ENCODE measurements at places on chromosomes 16 and 17. TPM values are rescaled to one million over a fixed set of nuclear protein-coding genes. Genes with fewer than 3 reads are reported as not detected.
A peak's percentile ranks its signal among the peaks of the same experiment; 100 is the strongest.

DNA sequence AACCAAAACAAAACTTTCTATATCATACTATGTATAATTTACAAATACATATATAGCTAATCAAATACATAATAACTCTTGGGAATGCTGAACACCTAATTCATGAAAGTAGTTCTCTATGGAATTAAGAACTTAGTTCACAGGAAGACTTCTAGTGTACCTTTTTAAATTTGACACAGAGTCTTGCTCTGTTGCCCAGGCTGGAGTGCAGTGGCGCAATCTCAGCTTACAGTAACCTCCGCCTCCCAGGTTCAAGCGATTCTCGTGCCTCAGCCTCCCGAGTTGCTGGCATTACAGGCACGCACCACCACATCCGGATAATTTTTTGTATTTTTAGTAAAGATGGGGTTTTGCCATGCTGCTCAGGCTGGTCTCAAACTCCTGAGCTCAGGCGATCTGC, 24.7 kb downstream of the RFWD3 start:
- H3K4me3 ChIP-seq, result no peak overlapping the region
- no peaks in the 10 kb centered on the region for H3K27me3 ChIP-seq
- H3K4me1 ChIP-seq, result no peaks in the 10 kb centered on the region
- H3K27ac ChIP-seq, result no peak overlapping the region
- DNase-seq, result no peak

DNA sequence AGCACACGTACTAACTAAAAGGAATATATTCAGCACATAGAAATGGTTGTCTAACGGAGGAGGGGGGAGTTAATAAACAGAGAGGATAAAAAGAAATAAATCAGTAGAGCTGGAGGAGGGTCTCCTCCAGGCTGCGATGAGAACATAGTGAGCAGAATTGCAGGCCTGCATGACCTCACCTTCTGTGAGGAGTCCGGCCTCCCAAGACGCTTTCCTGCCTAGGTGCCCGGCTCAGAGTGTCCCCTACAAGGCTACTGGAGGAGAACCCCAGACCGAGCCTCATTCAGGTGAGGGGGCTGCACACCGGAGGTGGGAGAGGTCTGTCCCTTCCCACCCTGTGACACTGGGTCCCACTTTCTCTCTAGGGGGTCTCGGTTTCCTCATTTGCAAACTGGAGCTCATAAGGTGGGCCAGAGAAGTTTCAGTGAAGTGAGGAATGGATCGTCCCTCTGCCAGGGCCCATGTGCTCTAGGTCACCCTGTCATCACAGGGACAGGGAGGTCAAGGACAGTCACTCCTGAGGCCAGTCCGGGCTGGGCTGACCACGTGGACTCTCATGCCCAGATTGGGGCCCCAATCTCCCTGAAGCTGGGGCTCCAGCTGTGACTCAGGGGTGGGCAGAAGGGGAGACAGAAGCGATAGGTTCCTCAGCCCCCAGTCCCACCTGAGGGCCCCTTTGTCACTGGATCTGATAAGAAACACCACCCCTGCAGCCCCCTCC, 3.3 kb upstream of the HBM start:
- no peaks in the 10 kb centered on the region for H3K36me3 ChIP-seq
- peaks cover 4% of the 10 kb centered on the region for H3K4me1 ChIP-seq
- H3K27me3 ChIP-seq, result peaks cover 27% of the 10 kb centered on the region
- no peak overlapping the region for H3K4me3 ChIP-seq
- DNase-seq, result no peak
- no peak overlapping the region for H3K27ac ChIP-seq

- H3K4me3 ChIP-seq, result no peak overlapping the region
- peaks cover 11% of the 10 kb centered on the region for H3K36me3 ChIP-seq
- no peaks in the 10 kb centered on the region for H3K27me3 ChIP-seq
- DNase-seq, result no peak
- H3K4me1 ChIP-seq, result peaks cover 28% of the 10 kb centered on the region
Measured at GRCh38 chr17:82232876-82233785, 4.3 kb downstream of the SLC16A3 start.

DNA sequence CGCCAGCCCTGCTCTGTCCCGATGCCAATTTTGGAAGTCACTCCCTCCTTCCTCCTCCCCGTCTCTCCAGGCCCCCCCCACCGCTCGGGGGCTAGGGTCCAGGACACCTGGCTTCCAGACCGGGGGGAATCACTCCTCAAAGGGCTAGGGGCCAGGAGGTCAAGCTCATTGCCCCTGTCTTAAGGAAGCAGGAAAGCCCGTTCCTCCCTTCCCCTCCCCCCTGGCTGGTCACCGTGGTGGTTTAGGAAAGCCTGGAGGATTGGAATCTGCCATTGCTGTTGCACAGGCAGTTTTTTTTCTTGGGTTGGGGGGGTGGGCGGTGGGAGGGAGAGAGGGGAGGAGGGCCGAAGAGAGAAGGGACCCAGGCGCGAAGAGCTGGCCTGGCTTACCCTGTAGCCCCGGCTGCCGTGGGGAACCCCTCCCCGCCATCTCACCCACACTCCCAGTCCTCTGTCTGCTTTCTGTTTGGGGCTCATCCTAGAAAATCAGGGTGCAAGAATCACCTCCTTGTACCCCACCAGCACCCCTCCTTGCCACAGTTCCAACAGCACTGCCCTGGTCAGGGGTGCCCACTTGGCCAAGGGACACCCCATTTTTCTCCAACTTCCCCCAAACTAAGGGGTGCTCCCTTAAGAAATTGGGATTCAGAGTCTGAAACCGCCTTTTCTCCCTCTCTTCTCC, 2.9 kb upstream of the BCL6B start:
- peaks cover 19% of the 10 kb centered on the region for H3K36me3 ChIP-seq
- DNase-seq, result no peak
- peaks cover 79% of the 10 kb centered on the region for H3K4me1 ChIP-seq
- H3K27ac ChIP-seq, result peak overlapping the region; percentile 75

- H3K4me3 ChIP-seq, result no peak overlapping the region
- H3K27me3 ChIP-seq, result no peaks in the 10 kb centered on the region
- DNase-seq, result no peak
- H3K4me1 ChIP-seq, result peaks cover 4% of the 10 kb centered on the region
- no peaks in the 10 kb centered on the region for H3K36me3 ChIP-seq
Measured at GRCh38 chr16:28219282-28219681, 7.5 kb upstream of the XPO6 start.

- H3K4me3 ChIP-seq, result no peak overlapping the region
- DNase-seq, result no peak
- no peaks in the 10 kb centered on the region for H3K27me3 ChIP-seq
Measured at GRCh38 chr17:27489045-27489715, 32.9 kb downstream of the KSR1 start.

DNA sequence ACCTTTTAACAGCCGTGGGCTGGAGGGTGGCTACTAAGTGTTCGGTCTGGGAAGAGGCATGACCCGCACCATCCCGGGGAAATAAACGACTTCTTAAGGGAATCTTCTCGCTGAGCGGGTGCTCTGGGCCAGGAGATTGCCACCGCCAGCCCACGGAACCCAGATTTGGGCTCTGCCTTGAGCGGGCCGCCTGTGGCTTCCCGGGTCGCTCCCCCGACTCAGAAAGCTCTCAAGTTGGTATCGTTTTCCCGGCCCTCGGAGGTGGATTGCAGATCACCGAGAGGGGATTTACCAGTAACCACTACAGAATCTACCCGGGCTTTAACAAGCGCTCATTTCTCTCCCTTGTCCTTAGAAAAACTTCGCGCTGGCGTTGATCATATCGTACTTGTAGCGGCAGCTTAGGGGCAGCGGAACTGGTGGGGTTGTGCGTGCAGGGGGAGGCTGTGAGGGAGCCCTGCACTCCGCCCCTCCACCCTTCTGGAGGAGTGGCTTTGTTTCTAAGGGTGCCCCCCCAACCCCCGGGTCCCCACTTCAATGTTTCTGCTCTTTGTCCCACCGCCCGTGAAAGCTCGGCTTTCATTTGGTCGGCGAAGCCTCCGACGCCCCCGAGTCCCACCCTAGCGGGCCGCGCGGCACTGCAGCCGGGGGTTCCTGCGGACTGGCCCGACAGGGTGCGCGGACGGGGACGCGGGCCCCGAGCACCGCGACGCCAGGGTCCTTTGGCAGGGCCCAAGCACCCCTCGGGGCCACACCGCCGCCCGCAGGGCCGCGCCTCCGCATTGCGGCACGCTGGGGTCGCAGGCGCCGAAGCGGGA, 3.6 kb upstream of the CBX4 start:
- peak overlapping the region; percentile 22 for H3K4me3 ChIP-seq
- H3K36me3 ChIP-seq, result peaks cover 5% of the 10 kb centered on the region
- DNase-seq, result no peak
- H3K27ac ChIP-seq, result peak overlapping the region; percentile 50

DNA sequence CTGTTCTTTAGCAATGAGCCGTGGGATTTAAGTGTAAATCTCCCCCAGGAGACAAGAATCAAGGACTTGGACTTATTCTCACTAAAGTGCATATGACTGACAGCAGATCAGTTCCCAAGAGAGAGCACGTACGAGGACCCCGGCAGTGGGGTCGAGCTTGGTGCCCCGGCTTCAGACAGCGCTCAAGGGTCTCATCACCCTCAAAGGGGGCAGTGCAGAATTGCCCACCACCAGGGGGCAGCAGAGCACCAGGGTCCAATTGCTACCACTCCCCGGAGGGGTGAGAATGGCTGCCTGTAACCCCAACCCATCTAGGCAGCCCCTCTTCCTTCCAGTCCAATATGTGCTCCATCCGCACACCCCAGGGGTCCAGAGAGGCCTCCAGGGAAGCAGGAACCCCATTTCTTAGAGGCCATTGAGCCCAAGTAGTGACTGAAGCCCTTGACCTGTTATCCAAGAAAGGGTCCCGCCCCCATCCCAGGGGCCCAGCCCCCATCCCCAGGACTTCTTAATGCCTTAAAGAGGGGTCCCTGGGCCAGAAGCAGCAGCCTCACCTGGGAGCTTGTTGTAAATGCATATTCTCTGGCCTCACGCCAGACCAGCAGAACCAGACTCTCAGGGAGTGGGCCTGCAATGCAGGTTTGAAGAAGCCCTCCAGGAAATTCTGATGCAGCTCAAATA, 86.1 kb downstream of the ZDHHC7 start:
- no peak overlapping the region for H3K27ac ChIP-seq
- no peak overlapping the region for H3K4me3 ChIP-seq
- H3K27me3 ChIP-seq, result no peaks in the 10 kb centered on the region
- no peaks in the 10 kb centered on the region for H3K4me1 ChIP-seq
- peak; percentile 77 for DNase-seq

GRCh38 chr16:85759136-85759535, 8.2 kb upstream of the C16orf74 start:
- H3K27me3 ChIP-seq, result peaks cover 27% of the 10 kb centered on the region
- no peaks in the 10 kb centered on the region for H3K36me3 ChIP-seq
- peaks cover 11% of the 10 kb centered on the region for H3K4me1 ChIP-seq
- H3K27ac ChIP-seq, result no peak overlapping the region
- DNase-seq, result no peak

GRCh38 chr17:39916918-39917317, 1.5 kb downstream of the GSDMB start:
- H3K4me1 ChIP-seq, result peaks cover 52% of the 10 kb centered on the region
- H3K36me3 ChIP-seq, result peaks cover 76% of the 10 kb centered on the region
- no peak for DNase-seq
- no peak overlapping the region for H3K4me3 ChIP-seq
- no peaks in the 10 kb centered on the region for H3K27me3 ChIP-seq

GRCh38 chr17:60139438-60140285, 10.1 kb upstream of the CA4 start:
- peaks cover 1% of the 10 kb centered on the region for H3K36me3 ChIP-seq
- H3K27ac ChIP-seq, result no peak overlapping the region
- peaks cover 36% of the 10 kb centered on the region for H3K4me1 ChIP-seq
- peaks cover 73% of the 10 kb centered on the region for H3K27me3 ChIP-seq
- no peak overlapping the region for H3K4me3 ChIP-seq

- DNase-seq, result no peak
- H3K4me3 ChIP-seq, result no peak overlapping the region
- no peaks in the 10 kb centered on the region for H3K27me3 ChIP-seq
Measured at GRCh38 chr17:48903401-48903800, 4.8 kb upstream of the UBE2Z start.

DNA sequence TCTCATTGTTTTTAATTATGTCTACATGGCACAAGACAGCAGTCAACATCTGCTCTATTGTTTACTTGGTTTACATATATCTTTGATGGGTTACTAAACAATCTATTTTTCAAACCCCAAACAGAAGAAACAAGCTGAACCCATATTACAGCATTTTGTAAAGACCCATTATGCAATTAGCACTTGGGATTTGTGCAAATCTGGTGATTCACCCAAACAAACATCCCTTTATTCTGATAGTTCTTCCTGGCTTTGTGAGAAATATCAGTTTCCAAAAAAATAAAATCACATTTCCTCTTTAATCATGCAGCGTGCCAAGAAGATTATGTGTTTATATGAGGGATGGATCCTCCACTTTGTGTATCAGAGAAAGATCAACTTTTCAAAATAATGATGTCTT, 16.8 kb upstream of the RBFOX1 start:
- no peaks in the 10 kb centered on the region for H3K36me3 ChIP-seq
- no peak for DNase-seq
- no peak overlapping the region for H3K4me3 ChIP-seq

- H3K4me3 ChIP-seq, result no peak overlapping the region
- H3K27me3 ChIP-seq, result peaks cover 2% of the 10 kb centered on the region
- DNase-seq, result no peak
- no peaks in the 10 kb centered on the region for H3K4me1 ChIP-seq
- H3K36me3 ChIP-seq, result no peaks in the 10 kb centered on the region
Measured at GRCh38 chr16:55487048-55487803, 8.2 kb downstream of the MMP2 start.

- no peak overlapping the region for H3K27ac ChIP-seq
- H3K4me1 ChIP-seq, result peaks cover 8% of the 10 kb centered on the region
- no peaks in the 10 kb centered on the region for H3K27me3 ChIP-seq
- DNase-seq, result no peak
- no peak overlapping the region for H3K4me3 ChIP-seq
Measured at GRCh38 chr16:10408824-10409381, 23.0 kb downstream of the ATF7IP2 start.

DNA sequence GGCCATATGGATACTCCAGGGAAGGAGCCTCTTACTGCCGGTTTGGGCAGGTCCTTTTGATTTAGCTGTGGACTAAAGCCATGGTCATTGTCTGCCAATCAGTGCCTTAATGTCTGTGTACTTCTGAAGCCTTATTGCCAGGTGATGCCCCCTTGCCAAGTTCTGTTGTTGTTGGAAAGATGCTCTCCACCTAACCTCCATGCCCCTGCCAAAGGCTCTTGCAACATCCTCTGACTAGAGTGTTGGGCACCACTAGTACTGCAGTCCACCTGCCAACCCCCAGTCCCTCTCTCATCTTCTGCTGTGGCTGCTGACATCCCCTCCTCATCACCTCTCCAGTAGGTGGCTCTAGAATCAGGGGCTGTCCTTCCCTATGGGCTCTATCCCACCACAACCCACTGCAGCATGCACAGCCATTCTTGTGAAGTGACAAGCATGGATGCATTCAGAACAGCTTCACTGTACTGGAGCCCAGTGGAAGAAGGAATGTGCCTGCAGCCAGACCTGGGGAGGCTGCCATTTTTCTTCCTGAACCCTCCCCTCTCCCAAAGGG, 375.3 kb upstream of the CDH5 start:
- no peak overlapping the region for H3K4me3 ChIP-seq
- no peaks in the 10 kb centered on the region for H3K36me3 ChIP-seq
- no peaks in the 10 kb centered on the region for H3K4me1 ChIP-seq
- no peaks in the 10 kb centered on the region for H3K27me3 ChIP-seq
- no peak for DNase-seq
- H3K27ac ChIP-seq, result no peak overlapping the region

Gene SLC6A2
- not detected for total RNA-seq

Gene GLTPD2
- total RNA-seq, result not detected

Gene PRCD
- not detected for total RNA-seq

Gene USP10
- total RNA-seq, result 86.5 TPM

Gene ETV4
- 0.12 TPM for total RNA-seq

Gene COL1A1
- total RNA-seq, result 0.55 TPM

Gene CD19
- not detected for total RNA-seq

Gene EVI2A
- total RNA-seq, result 58.9 TPM

Gene FBXL16
- total RNA-seq, result 14.3 TPM

Gene FOXO3B
- 3.1 TPM for total RNA-seq

Gene PPM1D
- total RNA-seq, result 22.4 TPM

Gene ARHGDIG
- not detected for total RNA-seq

Gene EFNB3
- total RNA-seq, result not detected

Gene CHD9
- 23.9 TPM for total RNA-seq

All from activated CD4-positive, alpha-beta T cell treated with anti-CD3 and anti-CD28 coated beads, Interleukin-2, amount 10 ng/mL, durations not matched to agents 7 days and 5 days (primary cell).